Epithelial cell of proximal tubule (primary cell): ENCODE measurements at places on chromosomes 1 and 21. TPM values are rescaled to one million over a fixed set of nuclear protein-coding genes. Genes with fewer than 3 reads are reported as not detected.

- no peak for DNase-seq
These were observed 4.0 kb downstream of the CHI3L1 start for GRCh38 chr1:203182387-203182953.

DNA sequence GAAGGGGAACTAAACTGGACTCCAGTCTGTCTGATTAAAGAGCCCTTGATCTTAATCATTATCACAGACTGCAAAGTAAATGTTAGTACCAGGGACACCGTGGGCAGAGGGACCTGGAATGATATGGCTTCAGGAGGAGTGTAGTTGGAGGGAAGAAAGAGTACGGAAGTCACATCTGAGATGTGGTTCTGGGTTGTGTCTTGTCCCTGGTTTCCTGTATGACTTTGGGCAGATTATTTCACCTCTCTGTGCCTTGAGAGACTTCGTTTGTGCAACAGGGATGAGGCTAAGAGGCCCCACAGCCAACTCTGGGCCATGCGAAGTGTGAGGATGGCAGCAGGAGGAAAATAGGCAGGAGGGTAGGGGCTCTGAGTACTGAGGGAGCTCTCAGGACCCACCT lies 76.1 kb upstream of the SLC2A1 start:
- no peak for DNase-seq

DNA sequence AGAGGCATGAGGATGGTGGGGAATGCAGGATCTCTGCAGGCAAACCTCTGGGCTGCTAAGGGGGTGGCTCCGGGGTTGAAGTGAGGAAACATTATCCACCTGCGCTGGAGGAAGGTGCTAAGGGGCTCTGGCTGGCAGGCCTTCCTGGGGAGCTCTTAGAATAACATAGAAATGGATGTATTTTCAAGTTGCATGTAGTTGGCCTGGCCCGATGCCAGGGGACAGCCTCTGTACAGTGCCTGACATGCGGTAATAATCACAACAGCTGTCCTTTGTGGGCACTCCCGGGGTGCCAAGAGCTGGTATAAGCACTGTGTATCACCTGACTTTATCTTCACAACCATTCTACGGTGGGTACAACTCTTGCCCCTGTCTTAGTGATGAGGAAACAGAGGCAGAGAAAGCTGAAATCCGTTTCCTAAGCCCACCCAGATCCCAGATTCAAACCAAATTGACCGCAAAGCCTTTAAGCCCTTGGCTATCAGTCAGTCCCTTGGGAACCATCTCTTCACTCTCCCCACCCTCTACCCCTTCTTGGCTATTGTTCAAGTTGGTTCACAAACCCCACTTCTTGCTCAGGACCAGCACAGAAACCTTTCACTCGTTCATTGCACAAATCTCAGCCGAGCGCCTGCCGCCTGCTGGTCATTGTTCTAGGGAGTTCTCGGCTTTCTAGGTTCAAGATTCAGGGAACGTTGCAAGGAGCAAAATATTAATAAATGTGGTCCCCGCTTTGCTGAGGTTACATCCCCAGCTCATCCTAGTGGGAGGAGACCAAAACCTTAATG lies 30.9 kb downstream of the PADI4 start:
- no peak for DNase-seq

DNA sequence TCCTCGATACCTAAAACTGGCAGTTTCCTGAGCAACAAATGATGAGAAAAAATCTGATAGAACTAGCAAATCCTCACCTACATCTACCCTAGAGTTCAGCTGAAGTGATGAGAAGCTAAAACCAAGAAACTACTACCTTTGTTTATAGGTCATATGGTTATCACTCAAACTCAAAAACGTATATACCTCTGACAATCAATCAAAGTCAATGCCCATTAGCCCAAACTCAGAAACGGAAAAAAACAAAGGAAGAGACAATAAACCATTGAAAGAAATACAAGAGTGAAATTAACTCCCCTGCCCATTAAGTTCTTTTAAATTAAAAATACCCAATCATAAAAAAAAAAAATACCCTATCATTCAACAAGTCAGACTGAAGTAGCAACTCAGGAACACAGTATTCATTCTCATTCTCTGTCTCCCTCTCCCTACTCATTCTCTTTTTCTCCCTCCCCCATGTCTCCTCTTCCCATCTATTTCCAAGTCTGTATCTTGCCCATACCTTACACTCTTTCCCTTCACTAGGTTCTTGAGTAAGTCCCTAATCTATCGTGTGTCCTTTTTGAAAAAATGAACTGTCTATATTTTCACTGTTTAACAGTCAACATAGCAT lies 6.8 kb downstream of the CDC42BPA start:
- no peak for DNase-seq

GRCh38 chr1:228075801-228076271 lies 6.7 kb upstream of the ARF1 start:
- DNase-seq, result no peak

DNA sequence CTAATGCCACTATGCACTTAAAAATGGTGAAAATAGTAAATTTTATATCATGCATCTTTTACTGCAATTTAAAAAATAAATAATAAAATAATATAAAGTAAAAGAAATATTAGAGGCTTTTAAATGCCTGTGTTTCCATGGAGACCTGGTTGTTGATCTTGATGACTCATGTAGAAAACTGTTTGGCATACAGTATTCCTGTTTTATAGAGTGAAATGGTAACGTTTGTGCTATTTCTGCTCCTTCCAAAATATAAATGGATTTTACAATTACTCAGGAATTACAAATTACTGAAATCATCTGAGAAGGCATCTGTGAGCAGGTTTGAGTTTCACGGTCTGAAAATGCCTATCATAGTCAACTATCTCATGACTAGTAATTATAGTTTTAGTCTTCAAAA lies 98.4 kb upstream of the USP25 start:
- DNase-seq, result no peak

GRCh38 chr1:67350783-67351182 lies 43.1 kb downstream of the IL12RB2 start:
- DNase-seq, result no peak

GRCh38 chr1:113887402-113888175 lies at the start of gene BCL2L15:
Gene BCL2L15 (minus strand): TSS chr1:113887581. CDS start chr1:113887375, 206 bp downstream.
- DNase-seq, result peak; percentile 56

DNA sequence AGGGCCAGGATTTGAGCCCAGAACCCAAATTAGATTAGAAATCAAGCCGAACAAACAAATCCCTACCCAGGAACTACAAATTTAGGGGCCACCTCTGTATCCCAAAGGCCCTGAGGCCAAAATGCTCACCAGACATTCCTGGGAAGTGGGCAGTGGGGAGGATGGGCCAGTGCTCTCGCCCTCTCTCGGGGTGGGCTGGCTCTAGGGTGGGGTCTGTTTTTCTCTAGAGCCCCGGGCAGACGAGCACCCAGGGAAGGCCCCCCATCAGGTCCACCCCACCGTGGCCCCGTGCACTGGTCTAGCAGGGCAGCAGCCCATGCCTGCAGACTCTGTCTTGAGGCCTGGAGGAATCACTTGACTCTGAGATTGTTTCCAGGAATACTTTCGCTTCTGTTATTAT lies 252.0 kb downstream of the RRAGC start:
- no peak for DNase-seq

DNA sequence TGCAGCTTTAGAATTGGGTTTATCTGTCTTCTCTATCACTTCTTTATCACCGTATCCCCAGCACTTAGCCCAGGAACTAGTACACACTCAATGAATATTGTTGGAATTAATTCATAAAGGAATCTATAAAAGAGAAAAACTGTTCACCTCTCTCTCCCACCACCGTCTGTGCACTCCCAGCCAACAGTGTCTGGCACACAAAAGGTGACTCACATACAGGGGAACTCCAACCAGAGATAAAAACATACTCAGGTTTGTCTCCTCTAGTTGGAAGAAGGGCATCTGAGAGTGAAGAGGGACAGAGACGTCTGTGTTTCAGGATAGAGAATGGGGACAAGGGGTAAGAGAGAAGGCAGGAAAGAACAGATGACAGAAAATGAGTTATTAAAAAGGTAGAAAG lies 10.0 kb downstream of the ITLN1 start:
- DNase-seq, result no peak

GRCh38 chr1:90612033-90612432 lies 105.1 kb downstream of the BARHL2 start:
- DNase-seq, result no peak

DNA sequence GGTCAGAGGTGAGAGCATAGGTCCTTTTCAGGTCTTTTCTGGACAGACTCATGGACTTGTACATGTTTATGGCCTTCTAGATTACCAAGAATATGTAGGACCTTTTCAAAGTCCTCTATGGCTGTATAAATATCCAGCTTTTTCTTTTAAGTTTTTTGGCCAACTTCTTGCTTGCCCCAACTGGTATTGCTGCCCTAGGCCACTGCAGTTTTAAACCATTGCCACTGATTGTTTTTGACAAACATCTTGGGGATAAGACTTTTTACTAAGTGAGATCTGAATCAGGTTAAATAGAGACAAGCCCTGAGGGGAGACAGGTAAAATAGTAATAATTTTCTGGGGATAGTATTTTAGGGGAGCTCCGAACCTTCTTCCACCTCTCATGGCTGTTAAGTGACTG lies 14.8 kb upstream of the DDR2 start:
- DNase-seq, result no peak

DNA sequence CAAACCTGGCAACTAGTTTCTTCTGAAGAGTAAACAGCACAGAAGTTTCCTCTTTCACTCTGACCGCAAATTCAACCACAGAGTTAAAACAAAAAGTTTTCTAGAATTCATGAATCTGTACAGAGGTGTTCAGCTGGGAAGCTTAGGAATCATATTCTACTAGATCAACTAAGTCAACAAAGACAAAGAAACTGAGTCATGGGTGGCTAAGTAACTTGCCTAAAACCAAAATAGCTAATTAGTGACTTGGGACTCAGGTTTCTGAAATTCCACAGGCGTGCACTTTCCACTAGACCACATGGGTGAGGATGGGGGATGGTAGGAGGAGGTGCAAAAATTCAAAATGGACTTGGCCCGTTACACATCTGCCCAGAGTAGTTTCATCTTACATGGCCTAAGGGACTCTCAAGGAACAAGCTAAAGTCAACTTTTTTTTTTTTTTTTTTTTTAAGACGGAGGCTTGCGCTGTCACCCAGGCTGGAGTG lies 25.8 kb downstream of the PTPN14 start:
- DNase-seq, result peak; percentile 84

DNA sequence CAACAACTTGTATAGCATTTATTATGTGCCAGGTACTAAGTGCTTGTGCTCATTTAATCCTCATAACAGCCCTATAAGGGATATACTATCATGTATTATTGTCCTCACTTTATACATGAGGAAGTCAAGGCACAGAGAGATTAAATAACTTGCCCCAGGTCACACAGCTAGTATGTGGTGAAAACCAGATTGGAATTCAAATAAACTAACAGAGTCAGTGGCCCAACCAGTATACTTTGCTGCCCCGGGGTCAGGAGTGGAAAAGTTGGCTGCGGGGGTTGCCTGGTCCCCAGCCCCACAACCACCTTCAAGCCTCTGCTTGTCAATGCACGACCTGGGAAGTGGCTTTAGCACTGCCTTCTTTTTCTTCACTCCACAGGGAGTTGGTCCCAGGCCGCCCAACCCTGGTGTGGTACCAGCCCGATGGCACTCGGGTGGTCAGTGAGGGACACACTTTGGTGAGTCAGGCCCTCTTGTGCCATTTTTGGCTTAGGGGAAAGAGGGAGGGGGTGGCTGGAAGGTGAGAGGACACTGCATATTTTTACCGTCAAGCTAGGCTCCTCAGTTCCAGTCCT lies 2.5 kb downstream of the ADAM15 start:
- no peak for DNase-seq

DNA sequence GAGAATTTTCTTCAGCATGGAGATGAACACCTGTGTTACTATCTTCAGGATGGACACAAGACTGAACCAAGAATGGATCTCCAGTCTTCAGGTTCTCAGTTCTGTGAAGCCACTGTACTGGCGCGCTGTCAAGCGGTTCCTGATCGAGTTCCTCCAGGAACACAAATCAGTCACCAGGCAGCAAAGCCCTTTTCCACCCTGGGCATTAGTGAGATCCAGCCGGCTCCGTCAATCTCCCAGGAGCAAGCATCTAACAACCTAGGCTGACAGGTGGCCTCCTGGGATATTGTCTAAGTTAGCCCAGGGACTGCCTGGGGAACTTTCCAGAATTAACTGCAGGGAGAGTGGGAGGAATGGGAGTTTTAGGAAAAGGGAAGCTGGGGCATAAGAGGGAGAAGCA lies 9.7 kb upstream of the IGFN1 start:
- no peak for DNase-seq

GRCh38 chr1:53435151-53435550 lies 24.0 kb upstream of the DMRTB1 start:
- DNase-seq, result no peak

DNA sequence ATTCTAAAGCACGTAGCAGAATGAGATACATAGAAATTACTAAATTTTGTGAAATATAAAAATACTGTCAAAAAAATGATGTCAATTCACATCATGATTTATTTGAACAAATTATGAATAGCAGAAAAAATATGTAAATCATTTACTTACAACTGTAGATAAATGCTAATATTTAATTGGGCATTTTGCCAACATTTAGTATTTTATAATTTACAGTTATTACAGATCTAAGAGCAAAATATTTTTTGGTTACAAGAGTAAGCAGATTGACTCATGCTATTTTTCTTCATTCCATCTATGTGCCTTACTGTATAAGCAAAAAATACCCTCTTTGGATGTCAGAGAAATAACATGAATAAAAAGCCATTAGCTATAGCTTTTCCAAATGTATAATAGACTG lies 282.3 kb upstream of the RGS18 start:
- DNase-seq, result no peak

- DNase-seq, result no peak
These were observed 876 bp downstream of the RAB29 start for GRCh38 chr1:205774198-205775014.

DNA sequence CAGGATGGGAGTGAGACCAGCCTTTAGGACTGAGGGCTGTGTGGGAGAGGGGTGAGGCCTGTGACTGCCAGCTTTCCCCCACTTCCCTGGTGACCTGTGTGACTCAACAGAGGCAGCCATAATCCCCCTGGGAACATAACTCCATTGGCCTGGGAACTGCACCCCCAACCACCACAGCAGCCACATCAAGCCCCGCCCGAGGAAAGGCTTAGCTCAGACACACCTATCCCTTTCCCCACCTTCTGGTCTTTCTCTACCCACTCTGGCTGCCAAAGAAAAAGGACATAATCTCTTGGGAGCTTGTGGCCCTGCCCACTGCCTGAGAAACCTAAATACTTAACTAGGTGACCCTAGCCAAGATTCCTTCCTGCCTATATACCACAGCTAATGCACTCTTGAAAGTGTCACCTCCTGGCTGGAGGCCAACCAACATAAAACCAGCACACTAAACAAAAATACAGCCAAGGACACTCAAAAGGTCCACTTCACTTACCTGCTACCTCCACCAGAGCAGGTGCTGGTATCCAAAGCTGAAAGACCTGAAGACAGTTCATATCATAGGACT lies 406.6 kb upstream of the CAMK1G start:
- DNase-seq, result no peak

The RPTN gene
- not detected in 2 replicates for total RNA-seq

The PER3 gene
- 2.4 and 2.5 TPM in 2 replicates for total RNA-seq

The PPOX gene
- total RNA-seq, result 20.3 and 22.0 TPM in 2 replicates

The COL11A1 gene
- 3.3 and 8.2 TPM in 2 replicates for total RNA-seq

The MEX3A gene
- 14.8 and 19.0 TPM in 2 replicates for total RNA-seq

The SLC9C2 gene
- total RNA-seq, result not detected in 2 replicates

The DCDC2B gene
- total RNA-seq, result not detected in 2 replicates

The NHLH2 gene
- 0.06 TPM in 1 of 2 replicates, not detected in the other for total RNA-seq

The CFHR5 gene
- total RNA-seq, result not detected in 2 replicates

The CFHR2 gene
- not detected in 2 replicates for total RNA-seq

The SAMD13 gene
- 0.63 and 0.94 TPM in 2 replicates for total RNA-seq
